ENCODE measurements at places on chromosomes 4 and X.

DNA sequence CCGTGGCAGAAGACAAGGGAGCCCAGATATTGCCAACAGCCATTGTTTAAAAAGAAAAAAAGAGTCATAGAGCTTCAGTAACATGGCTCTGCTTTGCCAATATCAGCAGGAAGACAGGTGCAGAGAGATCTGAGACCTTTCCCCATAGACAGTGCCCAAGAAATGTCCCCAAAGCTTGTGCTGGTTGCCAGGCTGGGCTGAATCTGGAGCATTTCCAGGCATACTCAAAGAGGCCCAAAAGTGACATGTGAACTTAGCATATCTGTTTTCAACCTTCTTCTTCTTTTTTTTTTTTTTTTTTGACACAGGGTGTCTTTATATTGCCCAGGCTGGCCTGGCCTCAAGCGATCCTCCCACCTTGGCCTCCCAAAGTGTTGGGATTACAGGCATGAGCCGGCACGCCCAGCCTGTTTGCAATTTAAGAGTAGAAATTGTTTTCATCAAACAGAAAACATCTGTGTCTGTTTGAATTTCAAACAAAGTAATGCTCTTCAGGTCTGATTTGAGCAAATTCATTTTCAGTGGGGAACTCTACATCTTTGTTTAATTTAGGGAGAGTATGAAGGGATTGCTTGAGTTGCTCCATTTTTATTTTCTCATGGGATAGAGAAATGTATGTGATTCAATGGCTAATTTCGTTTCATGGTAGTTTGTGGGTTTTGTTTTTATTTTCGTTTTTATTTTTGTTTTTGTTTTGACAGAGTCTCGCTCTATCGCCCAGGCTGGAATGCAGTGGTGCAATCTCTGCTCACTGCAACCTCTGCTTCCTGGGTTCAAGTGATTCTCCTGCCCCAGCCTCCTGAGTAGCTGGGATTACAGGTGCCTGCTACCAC, 56.6 kb upstream of the RBM47 start:
- DNase-seq = no peak

DNA sequence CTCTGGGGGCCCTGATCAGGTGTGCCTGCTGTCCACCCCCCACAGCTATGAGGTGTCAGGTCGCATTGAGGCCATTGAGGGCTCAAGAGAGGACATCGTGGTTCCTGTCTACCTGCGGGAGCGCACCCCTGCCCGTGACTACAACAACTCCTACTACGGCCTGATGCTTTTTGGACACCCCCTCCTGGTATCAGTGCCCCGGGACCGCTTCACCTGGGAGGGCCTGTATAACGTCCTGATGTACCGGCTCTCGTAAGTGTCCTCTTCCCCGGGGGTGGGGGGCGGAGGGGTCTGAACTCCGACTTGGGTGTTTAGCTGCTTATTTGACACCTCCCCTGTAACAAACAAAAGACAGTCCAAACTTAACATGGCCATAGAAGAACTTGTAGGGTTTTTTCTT, 10.5 kb downstream of the USP11 start:
- DNase-seq = no peak

DNA sequence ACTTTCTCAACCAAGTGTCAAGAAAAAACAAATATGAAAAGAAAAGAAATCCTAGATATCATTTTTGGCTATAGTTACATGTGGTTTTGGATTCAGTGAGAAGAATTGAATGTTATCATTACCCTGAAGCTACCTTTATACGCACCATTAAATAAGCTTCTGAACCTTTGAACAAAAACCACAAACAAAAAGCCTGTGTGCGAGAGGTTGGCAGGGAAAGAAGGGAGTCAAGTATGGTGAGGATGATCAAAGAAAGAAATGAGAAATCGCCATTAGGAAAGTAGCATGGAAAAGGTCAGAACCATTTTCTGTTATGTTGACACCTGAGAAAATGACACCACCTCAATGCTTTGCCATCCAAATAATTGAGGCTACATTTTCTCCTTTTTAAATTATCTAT, 1.2 kb upstream of the SLC7A11 start:
- no peak for DNase-seq

DNA sequence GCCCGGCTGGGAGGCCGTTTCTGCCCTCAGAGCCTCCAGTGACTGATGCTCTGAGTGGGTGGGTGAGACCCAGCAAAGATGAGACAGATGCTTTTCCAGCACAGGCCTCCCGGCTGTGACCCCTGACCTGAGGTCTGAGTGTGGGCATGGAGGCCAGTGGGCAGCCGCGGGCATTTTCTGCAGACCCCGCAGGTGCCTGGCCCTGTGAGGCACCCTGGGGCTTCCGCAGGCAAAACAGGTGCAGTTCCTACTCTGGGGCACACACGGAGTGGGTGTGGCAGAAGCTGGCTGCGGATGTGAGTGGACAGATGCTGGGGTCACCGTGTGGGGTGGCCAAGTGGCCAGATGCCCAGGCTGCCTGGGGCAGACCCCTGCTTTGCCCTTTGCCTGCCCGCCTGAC, 14.8 kb downstream of the HTRA3 start:
- no peak for DNase-seq

GRCh38 chr4:8533274-8533865, 46.8 kb upstream of the GPR78 start:
- no peak for DNase-seq

DNA sequence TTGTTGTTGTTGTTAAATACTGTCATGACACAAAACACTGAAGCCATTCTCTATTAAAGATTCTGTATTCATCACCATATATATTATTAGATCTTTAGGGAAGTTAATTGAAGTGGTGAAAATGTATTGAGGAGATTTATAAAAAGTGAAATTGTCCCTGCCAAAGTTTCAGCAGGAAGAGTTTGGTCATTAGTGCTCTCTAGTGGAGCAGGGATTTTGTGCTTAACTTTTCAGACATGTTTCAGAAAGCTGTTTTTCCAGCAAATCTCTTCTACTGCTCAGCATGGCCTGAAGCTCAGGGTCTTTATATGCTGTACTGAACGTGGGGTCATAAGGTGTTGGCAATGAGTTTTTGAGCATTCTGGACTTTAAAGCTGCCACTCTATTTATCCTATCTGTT, 36.7 kb upstream of the CXXC4 start:
- no peak for DNase-seq

- no peak for DNase-seq
These were observed 408.9 kb downstream of the GLUD2 start for GRCh38 chrX:121456315-121456714.

DNA sequence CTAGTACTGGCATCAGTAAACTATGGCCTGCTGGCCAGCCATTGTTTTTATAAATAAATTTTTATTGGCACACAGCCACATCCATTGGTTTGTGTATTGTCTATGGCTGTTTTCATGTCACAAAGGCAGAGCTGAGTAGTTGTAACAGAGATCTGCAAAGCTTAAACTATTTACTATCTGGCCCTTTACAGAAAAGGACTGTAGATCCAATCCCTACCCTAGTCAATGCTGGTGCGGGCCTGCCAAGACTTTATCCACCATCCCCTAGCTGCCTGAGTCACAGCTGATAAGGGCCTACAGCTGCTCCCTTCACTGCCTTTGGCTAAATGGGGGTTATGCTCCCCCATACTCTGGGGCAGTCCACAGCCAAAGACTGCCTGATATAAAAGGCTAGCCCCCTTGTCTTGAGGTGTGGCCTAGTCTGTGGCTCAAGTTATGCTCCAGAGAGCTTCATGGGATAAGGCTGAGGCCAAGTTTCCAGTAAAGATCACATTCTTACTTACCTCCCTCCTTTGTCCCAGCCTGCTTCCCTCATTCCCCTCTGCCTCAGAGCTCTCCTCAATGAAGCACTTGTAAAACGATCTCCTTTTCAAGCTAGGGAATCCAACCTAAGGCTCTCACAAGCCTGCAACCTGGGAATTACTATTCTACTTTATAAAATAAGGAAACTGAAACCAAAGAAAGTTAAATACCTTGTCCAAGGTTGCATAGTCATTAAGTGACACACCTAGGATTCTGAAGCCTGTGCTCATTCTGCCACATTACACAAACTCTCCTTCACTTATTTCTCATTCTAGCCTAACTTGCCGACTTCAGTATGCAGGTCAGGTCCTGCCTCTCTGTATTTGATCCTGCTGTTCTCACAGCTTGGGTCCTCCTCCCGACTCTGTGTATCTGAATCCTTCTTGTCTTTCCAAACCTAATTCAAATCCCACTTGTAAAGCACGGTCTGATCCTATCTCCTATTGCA, 20.7 kb downstream of the ACE2 start:
- no peak for DNase-seq

DNA sequence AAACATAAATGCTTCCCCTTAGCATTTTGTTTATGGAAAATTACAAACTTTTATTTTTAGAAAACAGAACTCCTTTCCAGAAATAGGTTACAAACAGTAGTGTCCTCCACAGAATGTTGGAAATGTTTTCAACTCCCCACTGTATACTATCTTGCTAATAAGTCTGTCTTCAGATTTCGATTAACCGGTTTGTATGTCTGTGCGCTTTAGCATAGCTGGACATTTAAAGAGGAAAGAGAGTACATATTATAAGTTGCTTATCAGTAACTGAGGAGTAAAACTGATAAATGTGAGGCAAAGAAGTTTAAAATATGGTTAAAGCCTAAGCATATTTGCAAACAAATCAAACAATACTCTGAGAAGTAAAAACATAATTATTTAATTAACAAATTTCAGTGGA, 3.4 kb downstream of the CXCL8 start:
- no peak for DNase-seq

DNA sequence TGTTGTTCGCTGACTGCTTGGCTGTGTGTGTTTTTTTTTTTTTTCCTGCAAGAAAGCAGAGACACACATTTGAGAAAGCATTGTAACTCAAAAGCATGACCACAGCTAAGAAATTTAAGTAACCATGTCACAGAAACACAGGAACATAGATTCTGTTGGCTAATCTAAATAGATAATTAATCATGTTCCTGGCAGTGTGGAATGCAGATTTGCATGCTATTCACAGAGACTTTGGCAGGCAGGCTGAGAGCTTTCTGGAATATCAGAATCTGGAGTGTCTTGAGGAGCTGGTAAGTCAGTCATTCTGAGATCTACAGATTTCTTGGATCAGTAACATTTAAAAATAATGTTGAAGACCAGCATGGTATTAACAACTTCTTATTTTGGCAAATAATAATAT, 33.2 kb upstream of the SMS start:
- no peak for DNase-seq

DNA sequence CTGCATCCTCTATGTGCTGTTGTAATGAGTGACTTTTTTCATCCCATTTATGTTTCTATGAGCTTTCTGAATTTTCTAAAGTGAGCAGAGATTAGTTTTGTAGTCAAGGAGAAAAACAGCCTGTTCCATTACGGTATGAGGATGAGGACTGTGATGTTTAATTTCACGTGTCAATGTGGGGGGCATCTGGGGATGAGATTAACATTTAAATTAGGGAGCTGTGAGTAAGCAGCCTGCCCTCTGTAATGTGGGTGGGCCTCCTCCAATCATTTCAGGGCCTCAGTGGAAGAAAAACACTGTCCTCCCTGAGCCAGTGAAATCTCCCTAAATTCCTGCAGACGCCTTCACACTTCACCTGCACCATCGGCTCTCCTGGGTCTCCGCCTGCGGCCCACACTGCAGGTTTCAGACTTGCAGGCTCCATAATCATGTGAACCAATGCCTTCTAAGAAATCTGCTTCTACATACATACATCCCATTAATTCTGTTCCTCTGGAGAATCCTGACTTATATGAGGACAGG, 121.7 kb downstream of the AFAP1 start:
- DNase-seq = peak; percentile 40

DNA sequence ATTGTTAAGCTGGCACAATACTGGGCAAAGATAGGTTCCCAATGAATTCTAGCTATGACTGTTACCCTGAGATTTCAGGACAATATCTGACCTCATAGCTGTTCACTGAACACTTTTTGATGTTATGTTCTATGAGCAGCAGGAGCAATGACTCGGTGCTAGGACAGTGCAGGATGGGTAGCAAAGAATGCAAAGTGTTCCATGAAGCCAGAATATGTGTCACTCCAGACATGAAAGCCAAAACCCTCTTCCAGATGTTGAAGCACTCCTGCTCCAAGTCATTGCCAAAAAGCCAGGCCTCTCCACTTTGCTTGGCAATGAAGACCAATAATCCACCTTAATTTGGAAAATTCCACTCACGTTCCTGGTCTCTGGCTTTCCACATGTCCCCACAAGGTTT, 300.9 kb upstream of the CPEB2 start:
- DNase-seq = no peak

GRCh38 chr4:174262624-174263444, 20.6 kb downstream of the FBXO8 start:
- DNase-seq = no peak

DNA sequence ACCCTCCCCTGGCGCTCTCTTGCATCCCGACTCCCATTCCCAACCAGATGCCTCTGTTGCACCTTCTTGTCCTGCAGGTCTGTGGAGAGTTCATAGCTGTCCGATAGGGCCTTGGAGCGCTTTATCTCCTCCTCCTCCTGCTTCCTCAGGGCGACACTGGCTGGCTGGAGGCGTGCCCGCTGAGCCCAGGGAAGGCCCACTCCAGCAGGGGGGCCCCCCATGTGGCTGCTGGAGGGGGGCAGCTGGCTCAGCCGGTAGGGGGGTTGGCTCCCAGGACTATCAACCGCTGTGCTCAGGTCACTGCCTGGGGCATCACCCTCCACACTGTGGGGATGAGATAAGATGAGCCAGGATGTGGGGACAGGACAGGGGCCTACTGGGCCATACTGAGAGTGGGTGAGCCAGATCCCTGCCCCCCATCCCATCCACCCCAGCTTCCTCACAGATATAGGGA, 25.6 kb downstream of the IQSEC2 start:
- DNase-seq = no peak

GRCh38 chr4:164856396-164856795, 20.6 kb upstream of the APELA start:
- DNase-seq = no peak
